Activated CD8-positive, alpha-beta memory T cell treated with anti-CD3 and anti-CD28 coated beads for 4 hours (primary cell): ENCODE measurements at places on chromosomes 3 and 15.

DNA sequence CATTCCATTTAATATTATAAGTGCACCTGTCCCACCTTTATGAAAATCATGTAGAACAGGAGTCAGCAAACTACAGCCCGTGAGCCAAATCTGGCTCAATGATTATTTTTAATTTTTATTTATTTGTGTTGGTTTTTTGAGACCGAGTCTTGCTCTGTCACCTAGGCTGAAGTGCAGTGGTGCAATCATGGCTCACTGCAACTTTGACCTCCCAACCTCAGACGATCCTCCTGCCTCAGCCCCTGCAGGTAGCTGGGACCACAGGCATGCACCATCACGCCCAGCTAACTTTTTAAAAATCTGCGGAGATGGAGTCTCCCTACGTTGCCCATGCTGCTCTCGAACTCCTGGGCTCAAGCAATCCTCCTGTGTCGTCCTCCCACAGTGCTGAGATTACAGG lies 42.0 kb downstream of the MYO1E start:
- DNase-seq: no peak

- DNase-seq: no peak
Observed at GRCh38 chr3:161273589-161274218, 52.6 kb downstream of the NMD3 start.

DNA sequence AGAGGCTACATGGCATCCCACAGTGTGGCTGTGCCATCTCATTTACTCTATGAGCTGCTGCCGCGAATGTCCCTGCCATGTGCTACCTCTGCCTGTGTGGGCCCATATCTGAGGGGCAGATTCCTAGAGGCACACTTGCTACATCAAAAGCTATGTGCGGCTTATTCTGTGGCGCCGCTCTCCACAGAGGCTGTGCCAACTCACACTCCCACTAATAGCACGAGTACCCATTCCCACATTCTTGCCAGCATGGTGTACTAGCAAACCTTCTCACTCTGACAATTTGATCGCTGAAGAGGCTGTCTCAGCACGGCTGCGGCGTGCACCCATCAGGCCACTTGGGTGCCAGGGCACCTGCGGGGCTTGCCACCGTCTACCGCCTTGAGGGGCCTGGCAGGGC lies 31.2 kb upstream of the MUSTN1 start:
- DNase-seq: no peak

- no peak for DNase-seq
Observed at GRCh38 chr15:68997930-68998777, 16.3 kb upstream of the NOX5 start.

- no peak for DNase-seq
Observed at GRCh38 chr3:21936207-21936606, 185.2 kb upstream of the ZNF385D start.

DNA sequence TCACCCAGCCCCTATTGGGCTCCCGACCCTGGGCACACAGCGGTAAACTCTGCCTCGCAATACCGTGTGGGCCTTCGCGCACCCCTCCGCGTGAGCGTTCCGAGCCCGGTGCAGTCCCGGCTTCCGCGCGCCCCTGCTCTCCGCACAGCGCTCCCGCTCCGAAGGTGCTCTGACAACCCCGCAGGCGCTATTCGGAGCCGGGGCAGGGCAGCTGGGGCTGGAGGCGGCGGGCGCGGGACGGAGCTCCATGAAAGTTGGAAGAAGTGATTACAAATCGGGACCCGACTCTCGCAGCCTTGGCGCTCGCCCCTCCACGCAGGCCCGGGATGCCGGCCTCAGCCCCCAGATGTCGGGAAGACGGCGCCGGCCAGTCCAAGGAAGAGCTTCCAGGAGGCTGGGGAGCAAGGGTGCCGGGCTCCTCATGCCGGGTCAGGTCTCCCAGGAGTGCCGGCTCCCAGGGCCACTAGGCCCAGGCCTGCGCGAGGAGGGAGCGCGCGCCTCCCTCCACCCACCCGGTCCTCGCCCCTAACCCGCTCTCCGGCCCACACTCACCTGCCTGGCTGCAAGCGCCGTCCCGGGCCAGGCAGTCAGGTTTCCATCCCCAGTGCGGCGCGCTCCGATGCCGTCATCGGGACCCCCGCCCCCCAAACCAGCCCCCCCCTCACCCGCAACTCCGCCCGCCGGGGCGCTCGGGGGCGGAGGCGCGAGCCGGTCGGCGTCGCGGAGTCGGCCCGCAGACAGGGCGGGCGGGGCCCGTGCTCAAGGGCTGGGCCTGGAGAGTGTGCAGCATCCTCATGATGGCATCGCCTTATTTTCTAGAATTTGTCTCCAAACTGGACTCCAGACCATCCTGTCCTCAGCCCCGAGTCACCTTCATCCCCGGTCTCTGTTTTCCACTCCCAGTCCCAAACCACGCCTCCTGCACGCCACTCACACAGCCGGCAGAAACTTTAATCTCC lies at the start of gene KIF7:
TSS of gene KIF7 (minus strand) at position 621 of the 959 bp plus-strand sequence. CDS start 2,537 bp downstream, outside the sequence.
- no peak for DNase-seq

- DNase-seq: no peak
Observed at GRCh38 chr3:169298247-169298992, 365.1 kb downstream of the MECOM start.

DNA sequence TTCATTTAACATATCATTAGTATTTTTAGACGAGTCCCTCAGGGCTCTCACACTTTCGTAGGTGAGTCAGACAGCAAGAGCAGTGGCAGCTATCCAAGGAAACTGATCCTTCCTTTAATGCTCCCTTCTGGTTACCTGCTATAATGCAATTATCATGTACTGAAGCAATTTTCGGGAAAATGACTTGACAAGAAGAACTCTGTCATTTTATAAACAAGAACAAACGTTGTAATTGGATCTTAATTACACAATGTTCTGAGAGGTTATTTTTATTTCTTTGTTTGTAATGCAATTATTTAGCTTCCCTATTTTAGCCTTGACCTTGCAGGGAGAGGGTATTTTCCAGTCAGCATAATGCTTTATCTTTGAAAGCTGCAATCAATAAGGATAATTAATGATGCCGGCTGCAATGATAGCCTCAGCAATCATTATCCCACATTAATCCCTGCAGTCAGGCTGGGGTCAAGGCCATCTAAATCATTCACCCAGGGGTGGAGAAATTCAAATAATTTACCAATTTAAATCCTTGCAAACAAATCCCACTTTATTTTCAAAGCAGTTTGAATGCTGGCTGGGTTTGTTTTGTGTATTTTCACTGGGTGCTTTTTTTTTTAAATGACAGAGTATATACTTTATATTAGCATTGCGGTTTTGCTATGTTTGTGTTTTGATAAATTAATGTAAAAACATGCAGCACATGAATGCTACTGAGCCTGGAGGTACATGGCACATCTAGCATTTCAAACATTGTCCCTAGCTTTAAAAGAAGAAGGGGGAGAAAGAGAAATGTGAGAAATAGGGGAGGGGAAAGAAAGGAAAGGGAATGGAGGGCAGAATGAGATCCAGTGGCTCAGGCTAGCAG lies 249.9 kb downstream of the SHOX2 start:
- DNase-seq: no peak

DNA sequence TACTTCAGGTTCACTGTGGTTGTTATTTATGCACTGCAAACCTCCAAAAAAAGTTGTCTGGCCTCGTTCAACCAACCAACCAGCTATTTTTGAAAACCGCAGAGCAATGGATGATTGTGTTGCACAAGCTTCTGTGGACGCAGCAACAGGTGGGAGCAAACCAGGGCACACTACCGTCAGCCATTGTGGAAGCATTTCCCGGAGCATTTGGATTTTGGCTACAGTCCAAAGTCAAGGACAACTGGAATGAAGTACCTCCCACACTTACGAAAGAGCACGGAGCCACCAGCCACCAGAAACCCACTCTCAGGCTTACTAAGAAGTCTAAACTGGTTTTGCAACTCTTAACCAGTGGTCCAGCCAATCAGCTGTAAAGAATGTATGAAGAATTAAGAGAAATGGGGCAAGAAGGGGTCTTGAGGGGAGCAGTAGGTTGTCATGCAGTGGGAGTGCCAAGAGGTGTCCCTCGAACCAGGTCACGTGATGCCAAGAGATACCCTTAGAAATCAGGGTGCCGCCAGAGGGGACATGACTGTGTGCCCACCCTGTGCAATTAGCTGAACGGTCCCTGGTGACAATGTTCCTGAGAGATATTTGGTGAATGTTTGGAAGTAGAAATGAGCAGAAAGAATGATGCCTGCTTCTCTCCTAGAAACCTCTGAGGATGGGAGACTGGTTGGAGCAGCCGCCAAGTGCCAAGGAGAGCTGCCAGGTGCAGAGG lies 68.9 kb upstream of the PCSK6 start:
- no peak for DNase-seq

GRCh38 chr3:10315101-10315500 lies 5.8 kb downstream of the SEC13 start:
- DNase-seq: no peak

- DNase-seq: no peak
Observed at GRCh38 chr15:46080016-46080415, 445.2 kb downstream of the SQOR start.

DNA sequence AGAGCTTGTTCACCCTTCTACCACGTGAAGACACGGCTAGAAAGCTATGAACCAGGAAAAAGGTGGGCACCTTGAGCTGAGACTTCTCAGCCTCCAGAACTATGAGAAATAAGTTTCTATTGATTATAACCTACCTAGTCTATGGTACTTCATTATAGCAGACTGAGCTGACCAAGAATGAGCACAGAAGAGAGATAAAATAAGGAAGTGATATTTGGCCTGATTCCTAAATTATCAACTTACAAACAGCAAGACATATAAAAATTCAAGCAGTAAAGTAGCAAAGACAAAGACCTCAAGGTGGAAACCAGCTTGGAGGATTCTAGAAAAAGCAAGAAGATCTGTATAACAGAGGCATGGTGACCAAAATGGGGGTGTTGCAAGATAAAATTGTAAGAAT lies 63.9 kb upstream of the OSTN start:
- no peak for DNase-seq
